ENCODE measurements at places on chromosomes 2 and 18.

DNA sequence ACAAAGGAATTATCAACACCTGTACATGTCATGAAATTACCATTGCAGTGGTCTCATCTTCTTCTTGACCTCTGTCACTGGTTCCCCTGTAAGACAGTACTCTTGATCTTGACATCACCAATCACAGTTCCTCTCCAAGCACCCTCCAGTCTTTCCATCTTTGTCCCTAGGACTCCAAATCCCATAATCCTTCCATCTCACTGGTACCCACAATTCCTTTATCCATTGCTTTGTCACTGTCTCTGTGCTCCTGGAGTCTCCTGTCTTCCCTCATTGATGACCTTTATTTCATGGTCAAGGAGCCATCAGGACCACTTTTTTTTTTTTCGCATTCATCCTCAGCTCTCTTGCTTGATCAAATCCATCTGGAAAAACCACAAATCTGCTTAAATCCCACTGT, 56.7 kb downstream of the COL4A3 start:
- no peak for DNase-seq

GRCh38 chr2:3442185-3442584, 62.7 kb downstream of the TRAPPC12 start:
- no peak for DNase-seq

DNA sequence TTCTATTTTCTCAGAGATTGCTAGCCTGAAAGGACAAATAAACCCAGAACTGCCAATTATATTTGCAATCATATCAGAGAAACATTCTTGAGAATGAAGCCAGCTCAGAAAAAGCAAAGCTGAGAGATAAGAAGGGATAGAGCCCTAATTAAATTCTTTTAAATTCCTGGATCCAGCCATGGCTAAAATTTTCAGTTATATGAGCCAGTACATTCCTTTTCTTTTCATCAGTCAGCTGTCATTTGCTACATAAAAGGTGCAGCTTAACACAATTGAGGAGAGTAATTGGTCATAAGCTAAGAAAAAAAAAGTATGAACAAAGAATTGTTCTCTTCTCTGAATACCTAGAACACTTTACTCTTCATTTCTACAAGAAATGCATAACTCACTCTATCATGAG, 303.5 kb upstream of the FIGN start:
- DNase-seq = no peak

DNA sequence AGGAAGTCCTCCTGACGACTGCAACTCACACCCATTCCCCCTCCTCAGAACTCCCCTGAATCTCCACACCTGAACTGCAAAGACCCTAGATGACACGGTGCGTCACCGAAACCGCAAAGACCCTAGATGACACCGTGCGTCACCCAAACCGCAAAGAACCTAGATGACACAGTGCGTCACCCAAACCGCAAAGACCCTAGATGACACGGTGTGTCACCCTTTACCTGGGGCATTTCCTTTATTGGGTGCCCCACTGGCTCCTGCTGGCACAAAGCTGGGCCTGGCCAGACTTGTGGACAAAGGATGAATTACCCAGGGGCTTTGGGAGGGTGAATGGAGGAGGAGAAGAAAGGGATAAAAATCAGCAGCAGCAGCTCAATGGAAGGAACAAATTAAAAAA, 123.8 kb downstream of the CELF4 start:
- no peak for DNase-seq

GRCh38 chr2:8448824-8449556, 232.9 kb upstream of the ID2 start:
- DNase-seq = no peak

DNA sequence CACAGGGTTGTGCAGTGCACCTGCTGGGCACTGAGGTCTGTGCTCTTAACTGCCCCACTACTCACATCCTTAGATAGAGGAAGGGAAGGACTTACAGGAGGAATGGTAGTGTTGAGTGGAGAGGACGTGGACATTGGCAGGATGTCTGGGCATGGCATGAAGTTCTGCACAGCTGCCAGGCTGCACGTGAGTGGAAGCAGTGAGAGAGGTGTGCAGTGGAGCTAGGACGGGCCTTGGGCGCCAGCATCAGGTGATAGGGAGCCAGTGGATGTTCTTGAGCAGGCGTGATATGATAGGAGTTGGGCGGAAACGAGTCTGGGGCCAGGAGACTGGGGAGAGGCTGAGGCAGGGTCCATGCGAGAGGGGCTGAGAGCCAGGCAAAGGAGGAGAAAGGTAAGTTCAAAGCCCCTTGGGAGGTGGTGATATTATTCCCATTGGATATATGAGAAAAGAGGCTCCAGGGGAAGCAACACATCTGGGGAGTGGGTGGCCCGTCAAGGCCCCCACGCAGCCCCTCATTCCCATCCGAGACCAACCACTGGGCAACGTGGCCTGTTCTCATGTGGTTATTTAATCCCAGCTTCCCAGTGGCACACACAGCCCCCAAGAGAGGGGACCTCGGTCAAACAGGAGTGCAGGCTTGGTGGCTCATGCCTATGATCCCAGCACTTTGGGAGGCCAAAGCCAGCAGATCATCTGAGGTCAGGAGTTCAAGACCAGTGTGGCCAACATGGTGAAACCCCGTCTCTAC, 45.7 kb upstream of the SNED1 start:
- DNase-seq = no peak

DNA sequence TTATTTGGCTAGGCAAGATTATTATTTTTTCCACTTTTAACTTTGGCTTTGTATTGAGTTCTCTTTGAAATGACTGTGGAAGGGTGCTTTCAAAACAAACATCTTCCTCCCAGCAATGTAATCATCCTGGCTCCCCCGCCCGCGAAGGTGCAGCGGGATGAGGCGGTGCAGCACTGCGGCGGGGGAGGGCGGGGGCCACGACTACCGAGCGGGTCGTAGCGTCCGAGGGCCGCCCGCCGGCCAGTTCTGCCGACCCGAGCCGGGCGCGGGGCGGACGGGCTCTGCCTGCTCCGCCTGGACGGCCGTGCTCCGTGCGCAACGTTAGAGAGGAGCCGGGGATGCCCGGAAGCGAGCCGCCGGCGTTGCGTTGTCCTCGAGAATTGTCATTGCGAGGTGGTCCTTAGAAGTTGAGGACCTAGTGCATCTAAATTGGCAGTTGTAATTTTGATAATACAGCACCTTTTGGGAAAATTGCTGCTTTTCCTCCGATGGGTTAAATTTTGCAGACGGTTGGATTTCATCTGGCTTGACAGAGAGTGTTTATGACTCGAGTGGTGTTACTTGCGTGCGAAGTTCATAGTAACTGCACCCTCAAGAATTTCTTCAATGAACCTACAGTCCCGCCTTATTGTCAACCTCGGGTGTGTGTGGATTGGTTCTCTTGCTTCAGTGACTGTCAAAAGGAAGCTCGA, 1.1 kb downstream of the EPC2 start:
- peak; percentile 88 for DNase-seq

DNA sequence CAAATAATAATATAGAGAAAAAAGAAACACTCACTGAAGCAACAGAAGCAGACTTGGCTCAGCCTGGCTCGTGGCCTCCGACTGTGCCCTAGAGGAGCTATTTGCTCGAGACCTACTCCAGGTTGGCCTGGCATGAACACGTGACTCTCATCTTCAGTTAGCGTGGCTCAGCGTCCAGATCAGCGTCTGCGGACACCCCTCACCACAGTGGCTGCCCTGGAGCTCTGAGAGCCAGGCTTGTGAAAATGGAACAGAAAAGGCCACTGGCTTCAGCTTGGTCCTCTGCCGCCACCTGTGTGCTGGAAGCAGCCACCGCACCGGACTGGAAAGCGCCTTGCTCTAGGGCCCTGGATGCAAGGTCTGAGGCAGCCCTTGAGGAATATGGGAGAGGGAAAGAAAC, 1184.0 kb upstream of the GYPC start:
- no peak for DNase-seq

- DNase-seq = no peak
Observed at GRCh38 chr2:158685646-158686045, 109.5 kb upstream of the DAPL1 start.

GRCh38 chr2:38433607-38433975, 56.5 kb upstream of the ATL2 start:
- DNase-seq = no peak

DNA sequence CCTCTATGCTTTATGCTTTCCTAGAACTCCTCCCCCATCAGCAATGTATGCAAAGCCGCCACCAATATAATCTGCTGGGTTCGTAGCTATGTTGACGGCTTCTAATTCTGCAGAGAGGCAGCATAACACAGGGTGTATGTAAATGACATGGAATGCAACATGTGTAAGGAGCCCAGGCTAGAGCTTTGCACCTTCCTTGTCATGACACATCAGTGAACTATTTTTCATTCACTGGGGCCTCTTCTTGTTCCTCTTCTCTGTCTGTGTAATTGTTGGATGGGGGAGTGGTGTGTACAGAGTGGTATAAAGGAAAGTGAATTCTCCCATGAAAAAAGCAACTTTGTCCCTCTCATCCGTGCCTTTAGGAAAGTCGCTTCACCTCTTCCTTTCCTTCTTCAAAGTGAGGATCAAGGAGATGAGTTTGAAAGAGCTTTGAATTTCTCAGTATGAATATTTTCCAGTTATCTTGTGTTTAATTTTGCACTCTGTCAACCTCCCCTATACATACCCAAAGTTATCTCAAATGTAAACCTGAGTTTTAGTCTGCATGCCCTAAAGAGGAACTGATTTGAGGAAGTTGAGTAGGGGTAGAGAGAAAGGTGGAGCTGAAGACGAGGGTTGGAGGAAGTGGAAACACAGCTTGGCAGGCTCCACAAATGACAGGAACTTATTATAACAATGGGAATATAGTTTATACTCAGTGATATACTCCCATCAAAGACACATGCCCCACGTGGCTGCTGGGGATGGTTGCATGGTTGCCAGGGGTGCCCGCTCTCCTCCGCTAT, 74.9 kb upstream of the ARL4C start:
- DNase-seq = peak; percentile 86

- no peak for DNase-seq
Observed at GRCh38 chr2:190350371-190350770, 7.0 kb downstream of the INPP1 start.

GRCh38 chr2:200905618-200906296, 16.6 kb downstream of the NIF3L1 start:
- DNase-seq = peak; percentile 64
